ENCODE measurements at places on chromosomes 7 and 10. TPM values are rescaled to one million over a fixed set of nuclear protein-coding genes. Genes with fewer than 3 reads are reported as not detected.

- DNase-seq, result peak; percentile 94
Observed at GRCh38 chr7:16345979-16346958, 75.1 kb downstream of the CRPPA start.

GRCh38 chr7:6323967-6324701, 51.7 kb upstream of the CYTH3 start:
- DNase-seq, result peak; percentile 27

The HMX3 gene
- total RNA-seq, result not detected

DNA sequence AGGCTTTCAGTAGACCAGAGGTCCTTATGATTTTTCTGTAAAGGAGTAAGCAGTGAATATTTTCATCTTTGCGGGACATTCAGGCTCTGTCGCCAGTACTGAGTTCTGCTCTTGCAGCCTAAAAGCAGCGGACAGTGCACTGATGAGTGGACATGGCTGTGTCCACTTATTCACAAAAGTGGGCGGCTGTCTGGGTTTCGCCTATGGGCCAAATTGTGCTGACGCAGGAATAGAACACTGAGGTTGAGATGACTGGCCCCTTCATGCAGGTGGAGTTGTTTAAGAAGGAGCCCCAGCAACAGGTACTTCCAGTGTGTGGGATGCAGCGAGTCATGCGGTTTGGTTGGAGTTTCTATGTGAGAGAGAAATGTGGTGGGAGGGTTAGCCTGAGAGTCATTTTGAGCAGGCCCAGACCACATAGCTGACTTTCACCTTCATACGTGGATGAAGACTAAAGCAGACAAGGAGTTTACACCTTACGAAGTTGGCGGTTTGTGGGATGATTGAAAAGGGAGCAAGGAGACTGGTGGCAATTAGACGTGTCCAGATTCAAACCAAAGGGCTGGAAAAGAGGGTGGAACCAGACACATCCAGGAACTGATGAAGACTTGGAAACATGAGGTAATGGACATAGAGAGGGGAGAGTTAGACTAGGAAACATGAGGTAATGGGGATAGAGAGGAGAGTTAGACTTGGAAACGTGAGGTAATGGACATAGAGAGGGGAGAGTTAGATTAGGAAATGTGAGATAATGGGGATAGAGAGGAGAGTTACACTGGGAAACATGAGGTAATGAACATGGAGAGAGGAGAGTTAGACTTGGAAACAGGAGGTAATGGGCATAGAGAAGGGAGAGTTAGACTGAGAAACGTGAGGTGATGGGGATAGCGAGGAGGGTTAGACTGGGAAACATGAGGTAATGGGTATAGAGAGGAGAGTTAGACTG, 38.2 kb downstream of the WDR37 start:
- DNase-seq, result no peak

Data from A172 (cell line).